ENCODE measurements at places on chromosomes 12 and 14.

DNA sequence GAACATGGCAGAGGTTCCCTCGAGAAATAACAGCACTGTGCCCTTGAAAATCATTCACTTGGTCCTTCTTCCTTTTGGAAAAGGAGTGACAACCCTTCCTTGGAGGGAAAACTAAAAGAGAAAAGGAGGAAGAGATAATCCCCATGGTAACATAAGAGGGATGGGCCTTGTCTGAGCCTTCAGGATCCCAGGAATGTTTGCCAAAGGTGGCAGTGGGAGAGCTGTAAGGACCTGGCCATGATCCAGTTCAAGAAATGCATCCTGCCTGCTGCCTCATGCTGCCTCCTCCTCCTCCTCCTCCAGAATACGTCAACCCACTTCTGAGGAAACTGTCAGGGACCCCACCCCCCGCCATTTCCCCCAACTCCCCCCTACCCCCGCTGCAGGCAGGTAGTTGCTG is 118.8 kb downstream of the KCNK10 start:
- no peak for DNase-seq

DNA sequence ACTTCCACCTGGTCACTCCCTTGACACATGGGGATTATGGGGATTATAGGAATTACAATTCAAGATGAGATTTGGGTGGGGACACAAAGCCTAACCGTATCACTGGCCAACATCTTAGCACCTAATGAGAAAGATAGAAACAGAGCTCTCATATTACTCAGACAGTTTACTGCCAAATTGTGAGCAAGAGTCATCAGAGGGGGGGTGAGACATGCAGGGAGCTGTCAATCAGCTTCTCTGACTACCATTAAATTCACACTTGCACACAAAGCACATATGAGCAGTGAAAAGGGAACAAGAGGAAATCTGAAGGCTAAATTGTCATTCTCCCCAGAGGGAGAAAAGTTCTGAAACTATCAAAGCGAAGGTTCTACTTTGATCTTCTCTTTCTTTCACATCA is 78.1 kb upstream of the GRIN2B start:
- DNase-seq = no peak

GRCh38 chr12:754851-755562 is 2.6 kb downstream of the WNK1 start:
- DNase-seq = no peak

- no peak for DNase-seq
Observed at GRCh38 chr12:212715-213526, 1.0 kb downstream of the SLC6A12 start.

DNA sequence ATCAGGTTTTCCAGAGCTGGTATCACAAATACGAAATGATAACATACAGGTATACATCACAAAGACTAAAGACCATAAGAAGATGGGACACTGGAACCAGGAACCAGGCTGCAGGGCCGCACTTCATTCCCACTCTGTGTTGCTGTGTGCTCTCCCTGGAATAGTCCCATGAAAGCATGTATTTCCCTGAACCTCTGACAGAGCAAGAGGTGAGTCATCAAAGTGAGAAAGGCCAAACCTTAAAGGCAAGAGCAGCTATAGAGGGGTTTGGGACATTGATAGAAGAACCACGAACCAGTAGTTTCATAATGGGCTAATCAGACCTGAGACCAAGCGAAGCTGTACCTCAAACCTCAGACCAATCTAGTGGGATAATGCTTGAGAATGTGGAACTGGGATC is 283.0 kb upstream of the PRKD1 start:
- no peak for DNase-seq

DNA sequence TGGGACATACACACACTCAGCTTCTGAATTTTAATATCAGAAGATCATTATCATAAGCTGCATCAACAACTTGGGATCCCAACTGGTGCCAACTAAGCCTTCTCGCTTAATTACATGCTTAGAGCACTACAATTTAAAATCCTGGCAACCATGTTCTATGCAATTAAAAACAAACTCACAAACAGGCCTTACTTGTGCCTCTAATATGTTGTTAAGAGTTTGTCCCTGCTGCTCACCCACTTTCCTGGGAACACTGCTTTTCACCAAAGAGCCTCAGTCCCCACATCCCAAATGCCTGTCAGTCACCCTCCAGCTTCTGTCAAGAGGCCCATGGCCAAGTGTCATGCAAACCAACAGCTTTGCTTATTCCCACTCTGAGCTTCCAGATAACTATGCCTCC is 69.7 kb downstream of the TTC9 start:
- DNase-seq = peak; percentile 10

DNA sequence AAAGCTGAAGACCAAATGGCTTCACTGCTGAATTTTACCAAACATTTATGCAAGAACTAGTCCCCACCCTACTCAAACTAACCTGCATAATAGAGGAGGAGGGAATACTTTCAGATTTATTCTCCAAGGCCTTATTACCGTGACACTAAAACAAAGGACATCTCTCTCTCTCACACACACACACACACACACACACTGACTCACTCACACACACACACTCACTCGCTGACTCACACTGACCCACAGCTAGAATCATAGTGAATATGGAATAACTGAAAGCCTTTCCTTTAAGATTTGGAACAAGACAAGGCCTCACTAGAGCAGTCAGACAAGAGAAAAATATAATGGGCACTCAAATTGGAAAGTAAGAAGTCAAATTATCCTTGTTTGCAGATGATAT is 1014.1 kb downstream of the TMTC2 start:
- DNase-seq = no peak

DNA sequence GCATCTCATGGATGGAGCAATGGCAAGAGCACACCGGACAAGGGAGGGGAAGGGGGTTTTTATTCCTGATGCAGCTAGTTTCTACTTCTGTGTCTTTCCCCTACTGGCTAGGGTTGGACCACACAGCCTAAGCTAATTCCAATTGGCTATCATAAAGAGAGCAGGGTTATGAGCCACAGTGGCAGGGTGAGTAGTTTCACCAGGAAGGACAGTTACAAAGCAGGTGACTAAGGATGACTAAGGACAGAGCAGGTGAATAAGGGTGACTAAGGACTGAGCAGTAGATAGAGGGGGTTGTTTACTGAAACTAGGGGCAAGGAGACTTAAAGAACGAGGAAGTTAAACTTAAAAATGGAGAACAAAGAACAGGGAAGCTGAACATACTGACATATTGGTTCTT is 321.4 kb upstream of the SEL1L start:
- no peak for DNase-seq

GRCh38 chr14:60575008-60575407 is 66.1 kb downstream of the SIX6 start:
- DNase-seq = no peak

- no peak for DNase-seq
Observed at GRCh38 chr12:6471989-6472360, 1.5 kb upstream of the VAMP1 start.

GRCh38 chr12:131892711-131893604 is 1.5 kb upstream of the ULK1 start:
- no peak for DNase-seq

DNA sequence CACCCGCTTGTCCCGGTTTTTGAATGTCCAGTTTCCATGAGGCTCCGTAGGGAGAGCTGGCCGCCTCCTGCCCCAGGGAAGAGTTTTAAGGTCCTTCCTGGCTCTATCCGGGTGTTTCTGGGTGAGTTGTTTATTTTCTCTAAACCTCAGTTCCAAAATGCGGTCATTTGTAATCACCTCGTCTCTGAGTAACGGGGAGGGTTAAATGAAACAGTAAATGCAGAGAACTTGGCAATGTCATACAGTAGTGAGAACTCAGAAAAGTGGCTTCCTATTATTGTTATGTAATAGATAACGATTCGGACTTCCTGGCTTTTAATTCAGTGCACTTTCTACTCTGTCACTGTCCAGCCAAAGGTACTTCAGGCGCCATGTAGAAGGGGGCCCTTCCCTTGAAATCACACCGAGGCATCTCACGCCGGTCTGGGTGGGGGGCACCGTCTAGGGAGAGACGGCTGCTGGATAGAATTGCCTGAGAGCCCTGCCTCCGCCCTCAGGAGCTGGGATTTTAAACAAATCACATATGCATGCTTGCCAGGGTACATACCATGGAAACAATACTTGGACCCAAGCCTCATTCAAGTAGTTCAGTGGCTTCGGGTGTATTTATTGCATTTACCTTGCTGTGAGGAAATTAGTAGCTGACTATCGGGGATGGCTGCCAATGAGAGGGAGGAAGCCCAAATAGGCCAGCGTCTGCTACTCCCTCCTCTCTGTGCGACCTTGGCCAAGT is 26.4 kb downstream of the NOS1 start:
- no peak for DNase-seq

DNA sequence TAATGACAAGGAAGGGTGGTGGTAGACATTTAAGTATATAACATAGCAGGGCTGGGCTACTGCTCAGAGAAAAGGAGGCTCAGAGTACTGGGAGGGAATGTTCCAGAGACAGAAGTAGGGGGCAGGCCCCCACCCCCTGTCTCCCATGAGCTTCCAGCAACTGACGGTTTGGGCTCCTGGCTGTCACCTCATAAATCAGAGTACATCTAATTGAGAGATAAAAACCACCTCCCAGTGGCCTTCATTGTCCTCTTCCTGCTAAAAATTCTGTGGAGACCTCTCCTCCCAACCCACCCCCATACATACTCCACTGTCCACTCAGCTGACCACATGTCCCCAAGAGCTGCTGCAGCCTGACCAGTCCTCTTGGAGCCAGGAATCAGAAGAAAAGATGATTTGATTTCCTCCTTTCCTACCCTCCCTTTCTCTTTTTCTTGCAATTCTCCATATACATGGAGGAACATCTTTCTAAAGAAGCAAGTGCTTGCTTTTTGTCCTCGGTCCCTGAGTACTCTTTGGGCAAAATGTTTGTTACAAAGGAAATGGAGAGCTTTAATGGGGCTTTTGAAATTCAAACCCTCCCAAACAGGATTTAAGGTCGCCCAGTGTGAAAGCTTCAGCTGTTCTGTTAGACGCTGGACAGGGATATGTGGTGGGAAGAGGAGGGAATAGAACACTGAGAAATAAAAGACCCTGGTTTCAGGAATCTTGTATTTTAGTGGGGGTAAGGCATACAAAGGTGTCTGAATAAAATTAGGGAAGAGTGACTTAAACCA is 16.4 kb upstream of the KCNA5 start:
- no peak for DNase-seq

DNA sequence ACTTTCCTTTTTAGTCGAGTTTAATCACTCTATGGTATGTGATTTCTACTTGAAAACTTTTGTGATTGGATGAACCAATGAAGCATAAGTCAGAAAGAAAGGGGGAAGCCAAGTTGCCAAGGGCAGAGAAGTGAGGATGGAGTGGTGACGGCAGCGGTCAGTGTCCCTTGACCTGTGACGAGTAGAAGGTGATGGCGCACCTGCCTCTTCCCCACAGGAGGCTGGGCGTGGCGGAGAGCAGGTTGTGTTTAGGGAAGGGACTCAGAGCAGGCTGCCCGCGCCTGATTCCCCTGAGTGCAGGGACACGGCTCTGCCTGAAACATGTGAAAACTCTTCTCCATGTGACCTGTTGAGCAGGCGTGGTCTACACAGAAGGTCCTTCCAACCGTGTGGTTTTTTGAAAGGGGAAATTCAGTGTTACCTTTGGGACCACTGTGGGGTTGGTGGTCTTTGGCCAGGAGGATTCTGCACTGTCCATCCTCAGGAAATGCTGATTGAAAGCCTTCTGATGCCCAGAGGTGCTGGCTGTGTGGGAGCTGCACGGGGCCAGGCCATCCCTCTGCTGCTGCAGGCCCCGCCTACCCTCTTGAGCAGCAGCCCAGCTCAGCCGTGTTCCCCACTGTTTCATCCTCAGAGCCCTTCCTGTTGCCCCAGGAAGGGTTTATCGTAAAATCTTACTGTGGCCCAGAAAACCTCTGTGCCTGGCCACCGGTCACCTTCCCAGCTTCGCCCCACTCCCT is 23.5 kb upstream of the AMN start:
- DNase-seq = no peak

DNA sequence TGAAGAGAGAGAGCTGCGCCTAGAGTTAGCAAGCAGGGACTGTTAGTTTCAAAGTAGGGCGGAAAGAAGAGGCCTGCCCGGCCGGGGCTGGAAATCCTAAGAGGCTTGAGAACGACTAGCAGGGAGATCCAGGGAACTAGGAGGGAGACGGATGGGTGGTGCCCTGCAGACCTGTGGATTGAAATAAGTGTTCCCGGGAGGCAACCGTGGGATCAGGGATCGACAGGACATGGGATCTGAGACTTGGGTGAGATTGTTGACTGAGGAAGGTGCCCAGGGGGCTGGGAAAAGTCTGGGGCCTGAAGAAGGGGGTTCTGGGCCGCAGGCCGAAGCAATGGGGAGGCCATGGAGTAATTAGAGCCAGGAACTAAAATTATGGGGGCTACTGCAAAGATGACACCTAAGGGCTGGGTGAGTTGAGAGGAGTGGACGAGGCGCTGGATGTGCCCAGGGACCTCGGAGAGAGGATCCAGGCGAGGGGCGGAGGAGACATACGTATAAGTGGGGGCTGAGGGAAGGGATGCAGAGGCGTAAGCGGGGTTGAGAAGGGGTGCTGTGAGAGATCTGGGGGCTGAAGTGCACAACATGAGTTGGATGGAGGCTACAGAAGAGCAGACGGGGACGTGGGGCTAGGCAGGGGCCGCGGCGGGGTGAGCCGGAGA is 635 bp downstream of the LTA4H start:
- no peak for DNase-seq

DNA sequence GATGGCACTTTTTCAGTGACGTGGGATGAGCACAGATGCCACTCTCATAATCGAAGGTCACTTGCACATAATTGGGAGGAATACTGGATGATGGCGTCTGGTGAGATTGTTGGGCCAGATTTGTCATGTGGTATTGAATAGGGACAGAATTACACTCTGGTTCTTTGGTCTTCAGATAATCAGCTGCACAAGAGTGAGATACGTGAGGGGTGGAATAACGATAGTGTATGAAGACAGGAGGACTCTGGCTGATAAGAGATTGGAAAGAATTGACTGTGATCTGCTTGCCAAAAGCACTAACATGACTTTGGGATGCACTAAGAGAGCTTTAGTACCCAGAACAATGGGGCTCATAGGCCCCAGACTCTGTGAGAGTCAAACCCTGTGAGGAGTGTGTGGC is 7.0 kb upstream of the RABGGTA start:
- no peak for DNase-seq

GRCh38 chr14:61076556-61076955 is 95.5 kb downstream of the SLC38A6 start:
- no peak for DNase-seq

GRCh38 chr12:104638851-104639240 is 182.1 kb downstream of the CHST11 start:
- no peak for DNase-seq

DNA sequence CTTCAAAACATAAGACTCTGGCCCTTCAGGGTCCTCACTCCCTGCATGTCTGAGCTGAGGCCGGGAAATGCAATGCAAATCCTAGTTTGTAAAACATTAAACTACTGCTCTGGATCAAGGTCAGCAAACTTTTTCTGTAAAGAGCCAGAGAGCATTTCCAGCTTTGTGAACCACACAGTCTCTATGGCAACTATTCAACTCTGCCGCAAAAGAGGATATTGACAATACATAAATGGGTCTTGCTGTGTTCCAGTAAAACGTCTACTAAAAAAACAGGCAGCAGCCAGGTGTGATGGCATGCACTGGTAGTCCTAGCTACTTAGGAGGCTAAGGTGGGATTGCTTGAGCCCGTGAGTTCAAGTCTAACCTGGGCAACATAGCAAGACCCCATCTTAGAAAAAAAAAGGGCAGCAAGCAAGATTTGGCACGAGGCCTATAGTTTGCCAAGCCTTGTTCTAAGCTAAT is 22.3 kb downstream of the DDX24 start:
- no peak for DNase-seq

GRCh38 chr12:99977550-99977949 is 7.2 kb downstream of the ANKS1B start:
- no peak for DNase-seq
